Activated T-helper 17 cell treated with anti-CD3 and anti-CD28 coated beads, Interleukin-2, amount 50 U/mL, for 72 hours (primary cell): ENCODE measurements at places on chromosomes 1 and 21. TPM values are rescaled to one million over a fixed set of nuclear protein-coding genes. Genes with fewer than 3 reads are reported as not detected.

- H3K27ac ChIP-seq, result no peak overlapping the region
- no peaks in the 10 kb centered on the region for H3K36me3 ChIP-seq
- no peak for ATAC-seq
- H3K4me3 ChIP-seq, result no peak overlapping the region
- no peaks in the 10 kb centered on the region for H3K4me1 ChIP-seq
These were observed 49.2 kb upstream of the LMO4 start for GRCh38 chr1:87279536-87279875.

DNA sequence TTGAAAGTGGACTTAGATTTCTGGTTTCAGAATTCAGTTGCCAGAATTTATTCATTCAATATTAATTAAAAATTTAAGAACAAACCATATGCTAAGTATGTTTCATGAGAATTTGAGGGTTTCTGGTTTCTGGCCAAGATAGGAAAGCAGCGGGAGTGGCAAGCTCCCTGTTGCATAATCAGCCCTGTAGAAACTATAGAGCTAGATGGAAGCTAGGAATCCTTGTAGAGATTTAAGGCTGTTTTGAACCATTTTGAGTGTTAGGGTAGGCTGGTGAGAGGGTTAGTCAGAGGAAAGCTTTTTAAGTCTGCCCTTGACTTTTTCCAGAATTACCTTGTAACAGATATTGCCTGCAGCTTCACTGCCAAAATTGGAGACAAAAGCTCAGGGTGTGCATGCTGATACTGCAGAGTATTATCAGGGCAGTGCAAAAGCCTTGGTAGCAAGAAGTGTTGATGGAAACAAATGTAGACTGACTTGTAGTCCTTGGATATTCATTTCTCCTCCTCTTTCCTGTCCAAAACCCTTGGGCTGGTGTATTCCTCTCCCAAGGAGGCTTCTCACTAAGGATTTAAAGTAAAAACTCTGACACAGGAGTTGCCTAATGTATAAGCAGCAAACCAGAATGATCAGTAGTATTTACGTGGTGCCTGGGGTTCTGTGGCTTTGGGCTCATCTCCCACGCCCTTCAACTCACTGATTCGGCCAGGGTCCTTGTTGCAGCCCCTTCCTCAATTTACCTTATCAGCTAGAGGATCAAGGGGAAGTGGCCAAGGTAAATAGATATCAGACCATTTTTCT, 12.6 kb upstream of the GIPC2 start:
- H3K36me3 ChIP-seq, result no peaks in the 10 kb centered on the region
- no peaks in the 10 kb centered on the region for H3K4me1 ChIP-seq
- H3K4me3 ChIP-seq, result no peak overlapping the region
- peaks cover 16% of the 10 kb centered on the region for H3K27me3 ChIP-seq
- ATAC-seq, result no peak
- H3K27ac ChIP-seq, result no peak overlapping the region

- no peak overlapping the region for H3K4me3 ChIP-seq
- H3K27ac ChIP-seq, result no peak overlapping the region
- H3K36me3 ChIP-seq, result no peaks in the 10 kb centered on the region
- no peaks in the 10 kb centered on the region for H3K4me1 ChIP-seq
These were observed 53.1 kb upstream of the CD5L start for GRCh38 chr1:157894613-157895165.

GRCh38 chr1:7808253-7808844, 24.3 kb downstream of the PER3 start:
- H3K27ac ChIP-seq, result no peak overlapping the region
- peaks cover 68% of the 10 kb centered on the region for H3K36me3 ChIP-seq
- no peaks in the 10 kb centered on the region for H3K4me1 ChIP-seq
- ATAC-seq, result peak; percentile 38
- H3K27me3 ChIP-seq, result no peaks in the 10 kb centered on the region
- no peak overlapping the region for H3K4me3 ChIP-seq

GRCh38 chr1:160981584-160982411, 27.2 kb upstream of the ITLN2 start:
- H3K36me3 ChIP-seq, result no peaks in the 10 kb centered on the region
- H3K4me1 ChIP-seq, result peaks cover 4% of the 10 kb centered on the region
- H3K4me3 ChIP-seq, result peak overlapping the region; percentile 58

- H3K27me3 ChIP-seq, result no peaks in the 10 kb centered on the region
- no peak overlapping the region for H3K27ac ChIP-seq
- H3K4me3 ChIP-seq, result no peak overlapping the region
- H3K4me1 ChIP-seq, result no peaks in the 10 kb centered on the region
These were observed 226.6 kb upstream of the ZRANB2 start for GRCh38 chr1:71307451-71307850.

DNA sequence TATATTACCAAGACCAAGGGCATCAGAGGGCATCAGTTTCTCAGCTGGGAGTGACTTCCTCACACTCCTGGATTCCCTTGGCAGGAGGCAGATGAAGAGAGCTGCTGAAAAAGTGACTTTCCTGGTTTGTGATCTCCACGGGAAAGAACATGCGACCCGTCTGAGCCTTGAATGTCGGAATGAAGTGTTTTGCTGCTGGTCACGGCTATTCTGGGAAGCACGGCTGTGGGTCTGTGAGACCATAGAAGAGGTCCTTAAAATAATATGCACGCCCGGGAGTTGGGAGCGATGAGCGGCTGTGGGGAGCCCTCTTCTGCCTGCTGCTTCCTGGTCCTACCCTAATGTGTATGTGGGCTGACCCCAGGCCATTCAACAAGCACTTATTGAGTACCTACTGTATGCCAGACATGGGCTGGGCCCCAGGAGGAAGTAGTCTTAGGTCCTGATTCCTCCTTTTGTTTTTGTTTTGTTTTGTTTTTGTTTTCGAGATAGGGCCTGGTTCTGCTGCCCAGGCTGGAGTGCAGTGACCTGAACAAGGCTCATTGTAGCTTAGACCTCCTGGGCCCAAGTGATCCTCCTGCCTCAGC, 13.2 kb upstream of the UMODL1 start:
- H3K27ac ChIP-seq, result peak overlapping the region; percentile 28
- no peaks in the 10 kb centered on the region for H3K27me3 ChIP-seq
- no peaks in the 10 kb centered on the region for H3K36me3 ChIP-seq
- no peak overlapping the region for H3K4me3 ChIP-seq

CDC7 gene
- 27.2 TPM for total RNA-seq

EVA1C gene
- 10.0 TPM for total RNA-seq

FAM177B gene
- not detected for total RNA-seq

DNA sequence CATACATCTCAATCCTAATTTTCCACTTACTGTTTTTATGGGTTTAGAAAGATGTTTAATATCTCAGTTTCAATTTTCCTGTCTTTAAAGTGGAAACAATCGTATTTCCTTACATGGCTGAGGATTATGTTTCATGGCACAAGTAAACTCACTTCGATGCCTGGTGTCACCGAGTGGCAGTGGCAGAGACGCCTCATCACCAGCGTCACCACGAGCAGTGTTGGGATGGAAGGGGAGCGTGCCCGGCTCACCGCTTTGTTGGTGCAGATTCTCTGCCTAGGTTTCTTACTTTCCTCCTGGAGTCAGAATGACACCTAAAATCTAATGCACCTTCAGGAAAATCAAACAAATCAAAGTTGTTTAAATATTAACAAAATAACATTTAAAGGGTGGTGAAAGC, 48.2 kb upstream of the DIP2A start:
- no peak for ATAC-seq
- no peak overlapping the region for H3K27ac ChIP-seq
- H3K4me3 ChIP-seq, result no peak overlapping the region
- no peaks in the 10 kb centered on the region for H3K4me1 ChIP-seq
- peaks cover 44% of the 10 kb centered on the region for H3K36me3 ChIP-seq

DNA sequence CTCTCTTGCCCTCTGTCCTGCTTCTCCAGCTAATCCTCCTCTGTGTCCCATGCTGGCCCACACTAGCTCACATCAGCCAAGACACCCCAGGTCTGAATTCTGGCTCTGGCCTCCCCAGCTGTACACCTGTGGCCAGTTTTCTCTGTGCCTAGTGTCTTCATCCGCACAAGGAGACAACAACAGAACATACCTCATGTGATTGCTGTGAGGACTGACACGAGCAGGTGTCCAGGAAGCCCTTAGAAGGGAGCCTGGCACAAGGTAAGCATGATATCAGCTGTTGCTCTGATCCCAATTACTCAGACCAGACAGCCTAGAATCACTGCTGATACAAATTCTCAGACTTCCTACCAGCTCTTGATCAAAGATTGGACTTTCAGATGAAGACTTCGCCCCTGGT, 71.2 kb upstream of the GJB5 start:
- H3K4me1 ChIP-seq, result no peaks in the 10 kb centered on the region
- H3K27me3 ChIP-seq, result peaks cover 27% of the 10 kb centered on the region
- H3K4me3 ChIP-seq, result no peak overlapping the region
- no peaks in the 10 kb centered on the region for H3K36me3 ChIP-seq
- no peak overlapping the region for H3K27ac ChIP-seq

- H3K4me1 ChIP-seq, result peaks cover 40% of the 10 kb centered on the region
- H3K36me3 ChIP-seq, result peaks cover 50% of the 10 kb centered on the region
- no peak overlapping the region for H3K27ac ChIP-seq
- peak; percentile 54 for ATAC-seq
These were observed 4.7 kb downstream of the MR1 start for GRCh38 chr1:181038399-181038873.

RSPH1 gene
- total RNA-seq, result 0.82 TPM

DNA sequence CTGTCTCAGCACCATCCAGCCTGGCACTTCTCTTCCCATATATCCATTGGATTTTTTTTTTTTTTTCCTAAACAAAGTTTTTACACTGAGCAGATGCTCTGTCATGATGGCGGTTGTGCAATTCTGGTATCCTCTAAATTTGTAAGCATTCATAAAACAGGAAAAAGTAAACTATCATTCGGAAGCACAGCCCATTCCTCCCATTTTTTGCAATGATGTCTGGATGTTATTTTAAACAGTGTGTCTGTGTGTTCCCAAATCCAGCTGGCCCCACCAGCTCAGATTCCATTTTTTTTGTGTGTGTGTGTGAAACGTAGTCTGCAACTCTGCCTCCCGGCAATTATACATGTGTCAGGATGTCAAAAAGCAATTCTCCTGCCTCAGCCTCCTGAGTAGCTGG, 33.5 kb downstream of the PDPN start:
- peaks cover 33% of the 10 kb centered on the region for H3K27me3 ChIP-seq
- no peaks in the 10 kb centered on the region for H3K36me3 ChIP-seq
- no peak for ATAC-seq
- no peak overlapping the region for H3K4me3 ChIP-seq

- no peak overlapping the region for H3K4me3 ChIP-seq
- H3K36me3 ChIP-seq, result no peaks in the 10 kb centered on the region
- ATAC-seq, result peak; percentile 95
- no peak overlapping the region for H3K27ac ChIP-seq
- H3K4me1 ChIP-seq, result no peaks in the 10 kb centered on the region
These were observed 9.1 kb downstream of the LAMC1 start for GRCh38 chr1:183032122-183032921.

DNA sequence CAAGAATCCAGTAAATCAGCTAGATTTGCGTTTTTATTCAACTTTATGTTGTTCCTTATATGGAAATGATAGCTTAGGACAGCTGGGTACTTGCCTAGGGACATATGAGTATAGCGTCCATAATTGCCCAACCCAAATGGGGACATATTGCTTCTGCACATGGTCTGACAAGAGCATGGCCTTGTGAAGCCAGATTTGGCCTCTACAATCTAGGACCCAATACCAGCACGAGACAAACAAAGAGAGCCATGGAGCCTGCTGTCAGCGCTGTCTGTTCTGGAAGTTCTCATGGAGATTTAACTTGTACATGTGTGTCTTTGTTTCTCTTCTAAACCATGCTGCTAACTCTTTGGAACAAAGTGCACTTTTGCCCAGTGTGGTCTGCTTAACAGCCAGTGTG, 240.0 kb upstream of the CAMK1G start:
- no peak overlapping the region for H3K4me3 ChIP-seq
- H3K4me1 ChIP-seq, result no peaks in the 10 kb centered on the region
- H3K36me3 ChIP-seq, result no peaks in the 10 kb centered on the region

STIL gene
- 31.7 TPM for total RNA-seq

- no peaks in the 10 kb centered on the region for H3K27me3 ChIP-seq
- peaks cover 26% of the 10 kb centered on the region for H3K36me3 ChIP-seq
- no peak for ATAC-seq
- peaks cover 21% of the 10 kb centered on the region for H3K4me1 ChIP-seq
- peak overlapping the region; percentile 98 for H3K27ac ChIP-seq
These were observed 78.9 kb upstream of the AK4 start for GRCh38 chr1:65069011-65069565.

GRCh38 chr1:20248971-20249612, 41.6 kb upstream of the VWA5B1 start:
- peak; percentile 90 for ATAC-seq
- H3K36me3 ChIP-seq, result no peaks in the 10 kb centered on the region
- peaks cover 20% of the 10 kb centered on the region for H3K4me1 ChIP-seq
- H3K27ac ChIP-seq, result peak overlapping the region; percentile 87
- no peaks in the 10 kb centered on the region for H3K27me3 ChIP-seq

GRCh38 chr1:172711558-172711957, 52.7 kb downstream of the FASLG start:
- H3K4me1 ChIP-seq, result peaks cover 39% of the 10 kb centered on the region
- H3K36me3 ChIP-seq, result no peaks in the 10 kb centered on the region
- no peak overlapping the region for H3K4me3 ChIP-seq
- H3K27ac ChIP-seq, result no peak overlapping the region
- no peaks in the 10 kb centered on the region for H3K27me3 ChIP-seq
- no peak for ATAC-seq

DNA sequence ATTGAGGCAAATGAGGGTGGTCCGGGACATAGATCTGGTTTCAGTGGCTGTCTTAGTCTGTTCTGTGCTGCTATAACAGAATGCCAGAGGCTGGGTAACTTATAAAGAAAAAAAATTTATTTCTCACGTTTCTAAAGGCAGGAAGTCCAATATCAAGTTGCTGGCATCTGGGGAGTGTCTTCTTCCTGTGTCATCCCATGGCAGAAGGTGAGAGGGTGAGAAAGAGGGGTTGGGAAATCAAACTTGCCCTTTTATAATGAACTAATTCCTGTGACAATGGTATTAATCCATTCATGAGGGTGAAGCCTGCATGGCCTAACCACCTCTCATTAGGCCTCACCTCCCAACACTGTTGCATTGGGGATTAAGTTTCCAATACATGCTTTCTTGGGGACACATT, 3.7 kb upstream of the FGGY start:
- H3K27ac ChIP-seq, result no peak overlapping the region
- no peaks in the 10 kb centered on the region for H3K27me3 ChIP-seq
- no peak overlapping the region for H3K4me3 ChIP-seq
- H3K4me1 ChIP-seq, result no peaks in the 10 kb centered on the region
- no peaks in the 10 kb centered on the region for H3K36me3 ChIP-seq
- ATAC-seq, result no peak

- H3K4me1 ChIP-seq, result no peaks in the 10 kb centered on the region
- no peak overlapping the region for H3K27ac ChIP-seq
- ATAC-seq, result no peak
- H3K27me3 ChIP-seq, result peaks cover 16% of the 10 kb centered on the region
- H3K36me3 ChIP-seq, result no peaks in the 10 kb centered on the region
- no peak overlapping the region for H3K4me3 ChIP-seq
These were observed 9.5 kb downstream of the ACTL8 start for GRCh38 chr1:17764591-17764990.

- no peak overlapping the region for H3K27ac ChIP-seq
- peaks cover 6% of the 10 kb centered on the region for H3K27me3 ChIP-seq
- no peaks in the 10 kb centered on the region for H3K4me1 ChIP-seq
- H3K4me3 ChIP-seq, result no peak overlapping the region
These were observed 356.8 kb downstream of the LMO4 start for GRCh38 chr1:87685311-87686135.
